T-helper 17 cell (primary cell): ENCODE measurements at places on chromosomes 16 and 17. TPM values are rescaled to one million over a fixed set of nuclear protein-coding genes. Genes with fewer than 3 reads are reported as not detected.

Gene SCGB1C2
- not detected for total RNA-seq

Gene CDH5
- not detected for total RNA-seq

Gene MYH3
- total RNA-seq = 2.8 TPM

Gene RILP
- 2.3 TPM for total RNA-seq

Gene PRAC2
- total RNA-seq = not detected

Gene EVI2B
- 106 TPM for total RNA-seq

Gene EIF1
- total RNA-seq = 2,697 TPM

Gene NPIPB13
- 30.3 TPM for total RNA-seq

Gene METRNL
- total RNA-seq = 24.0 TPM
